ENCODE measurements at places on chromosomes 5 and 9.
A peak's percentile ranks its signal among the peaks of the same experiment; 100 is the strongest.

- peak; percentile 52 for DNase-seq
Observed at GRCh38 chr5:177116631-177117373, 16.8 kb upstream of the NSD1 start.

DNA sequence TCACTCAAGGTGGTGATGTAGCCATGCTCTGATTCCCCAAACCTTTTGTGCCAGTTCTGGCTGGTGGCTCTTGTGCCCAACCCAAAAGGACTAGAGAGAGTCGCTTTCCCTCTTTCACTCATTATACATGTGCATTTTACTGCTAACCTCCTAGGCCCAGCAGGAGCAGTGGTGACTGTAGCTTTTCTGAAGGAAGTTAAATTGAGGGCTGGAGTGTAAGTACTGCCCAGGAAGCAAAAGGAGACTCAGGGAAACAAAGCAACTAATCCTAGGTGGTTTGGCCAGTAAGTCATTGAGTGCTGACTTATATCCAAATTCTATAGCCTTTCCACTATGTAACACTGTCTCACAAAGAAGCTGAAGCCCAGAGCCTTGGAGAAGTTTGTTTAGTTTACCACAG is 194.4 kb upstream of the ZNF462 start:
- no peak for DNase-seq

DNA sequence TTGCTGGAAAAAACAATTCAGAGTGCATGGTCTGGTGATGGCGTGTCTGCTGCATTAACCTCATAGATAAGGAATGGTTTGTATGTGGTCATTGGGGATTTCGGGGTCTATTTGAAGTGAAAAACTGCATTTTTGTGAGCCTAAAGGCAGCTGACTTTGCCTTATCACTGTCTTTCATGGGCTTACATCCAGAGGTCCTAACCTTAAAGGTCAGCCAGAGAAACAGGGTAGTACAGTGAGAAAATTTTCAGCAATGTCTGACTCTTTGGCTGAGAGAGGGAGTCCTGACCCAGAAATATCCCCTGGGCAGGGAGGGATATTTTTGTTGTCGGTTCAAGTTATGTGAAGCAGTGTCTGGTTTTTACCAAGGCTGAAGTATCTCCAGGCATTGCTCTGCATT is 5.7 kb downstream of the PCSK5 start:
- no peak for DNase-seq

- no peak for DNase-seq
Observed at GRCh38 chr9:36779582-36779981, 206.9 kb downstream of the MELK start.

- DNase-seq, result no peak
Observed at GRCh38 chr5:7422316-7423106, 26.6 kb downstream of the ADCY2 start.
